ENCODE measurements at places on chromosomes 12 and 14.

DNA sequence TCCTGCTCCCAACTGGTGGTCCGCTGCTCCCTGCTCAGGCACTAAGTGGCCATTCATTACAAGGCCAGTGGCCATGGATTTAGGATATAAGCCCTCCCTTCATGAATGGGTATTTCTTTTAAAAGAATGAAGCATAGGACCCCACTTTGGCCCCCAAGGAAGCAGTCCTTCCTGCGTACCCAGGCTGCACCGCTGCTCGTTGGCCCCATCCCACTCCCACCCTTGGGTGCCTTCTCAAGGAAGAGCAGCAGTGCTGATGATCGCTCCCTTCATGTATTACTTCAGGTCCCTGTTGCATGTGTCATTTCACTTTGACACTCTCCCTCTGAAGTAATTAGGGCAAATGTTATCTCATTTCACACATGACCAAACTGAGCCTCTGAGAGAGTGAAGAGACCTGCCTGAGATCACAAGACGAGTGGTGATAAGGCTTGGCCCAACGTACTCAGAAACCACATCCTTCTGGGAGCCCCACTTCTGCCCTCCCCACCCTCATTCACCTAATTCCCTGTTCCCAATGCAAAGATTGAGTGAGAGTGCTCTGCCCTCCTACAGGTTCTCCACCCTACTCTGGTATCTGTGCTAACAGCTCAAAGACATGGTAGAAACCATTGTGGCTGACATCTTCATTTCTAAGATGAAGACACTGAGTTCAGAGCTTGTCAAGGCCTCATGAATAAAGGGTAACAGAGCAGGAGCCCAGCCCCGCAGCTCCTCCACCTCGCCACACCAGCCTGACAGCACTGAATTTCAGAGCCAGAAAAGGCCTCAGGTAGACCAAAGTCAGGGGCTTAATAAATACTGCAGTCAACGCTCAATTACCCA is 10.3 kb upstream of the KRT2 start:
- no peak for DNase-seq

- DNase-seq: no peak
Measured at GRCh38 chr14:91237219-91237618, 7.3 kb downstream of the GPR68 start.

- no peak for DNase-seq
Measured at GRCh38 chr14:75413013-75413412, 14.8 kb upstream of the JDP2 start.

GRCh38 chr12:22687361-22688076 is 62.5 kb downstream of the ETNK1 start:
- peak; percentile 90 for DNase-seq

DNA sequence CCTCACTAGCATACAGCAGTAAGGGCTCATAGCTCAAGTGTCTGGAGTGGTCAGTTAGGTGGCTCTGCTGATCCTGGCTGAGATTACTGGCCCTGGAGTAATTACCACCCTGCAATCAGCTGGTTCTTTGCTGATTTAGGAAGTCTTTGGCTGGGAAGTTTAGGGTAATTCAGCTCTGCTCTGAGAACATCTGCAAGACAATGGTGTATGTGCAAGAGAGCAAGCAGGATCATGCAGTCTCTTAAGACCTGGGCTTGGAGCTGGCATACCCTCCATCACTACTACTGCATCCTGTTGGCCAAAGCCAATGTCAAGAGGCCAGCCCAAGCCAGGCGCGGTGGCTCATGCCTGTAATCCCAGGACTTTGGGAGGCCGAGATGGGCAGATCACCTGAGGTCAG is 159.0 kb downstream of the NDUFA12 start:
- no peak for DNase-seq

DNA sequence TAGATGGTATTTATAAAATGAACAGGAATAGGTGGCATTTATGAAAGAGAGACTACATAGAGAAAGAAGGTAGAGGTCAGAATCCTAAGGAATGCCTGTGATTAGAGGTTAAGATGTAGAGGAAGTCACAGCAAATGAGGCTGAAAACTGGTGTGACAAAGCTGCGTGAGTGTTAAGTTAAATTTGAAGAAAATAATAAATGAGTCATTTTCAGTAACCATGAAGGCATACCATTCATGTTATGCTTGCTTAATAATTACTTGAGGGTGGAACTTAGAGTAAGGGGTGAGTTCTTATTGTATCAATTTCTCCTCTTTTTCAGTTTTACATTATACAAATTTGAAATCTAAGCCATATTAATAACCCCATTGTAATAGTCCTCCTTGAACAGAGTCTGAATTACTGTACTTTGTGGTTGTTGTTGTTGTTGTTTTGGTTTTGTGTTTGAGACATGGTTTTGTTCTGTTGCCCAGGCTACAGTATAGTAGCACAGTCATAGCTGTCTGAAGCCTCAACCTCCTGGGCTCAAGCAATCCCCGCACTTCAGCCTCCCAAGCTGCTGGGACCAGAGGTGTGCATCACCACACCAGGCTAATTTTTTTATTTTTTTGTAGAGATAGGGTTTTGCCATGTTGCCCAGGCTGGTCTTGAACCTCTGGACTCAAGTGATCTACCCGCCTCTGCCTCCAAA is 761.5 kb downstream of the GALC start:
- no peak for DNase-seq

- no peak for DNase-seq
Measured at GRCh38 chr14:69190191-69190590, 1.1 kb upstream of the EXD2 start.

DNA sequence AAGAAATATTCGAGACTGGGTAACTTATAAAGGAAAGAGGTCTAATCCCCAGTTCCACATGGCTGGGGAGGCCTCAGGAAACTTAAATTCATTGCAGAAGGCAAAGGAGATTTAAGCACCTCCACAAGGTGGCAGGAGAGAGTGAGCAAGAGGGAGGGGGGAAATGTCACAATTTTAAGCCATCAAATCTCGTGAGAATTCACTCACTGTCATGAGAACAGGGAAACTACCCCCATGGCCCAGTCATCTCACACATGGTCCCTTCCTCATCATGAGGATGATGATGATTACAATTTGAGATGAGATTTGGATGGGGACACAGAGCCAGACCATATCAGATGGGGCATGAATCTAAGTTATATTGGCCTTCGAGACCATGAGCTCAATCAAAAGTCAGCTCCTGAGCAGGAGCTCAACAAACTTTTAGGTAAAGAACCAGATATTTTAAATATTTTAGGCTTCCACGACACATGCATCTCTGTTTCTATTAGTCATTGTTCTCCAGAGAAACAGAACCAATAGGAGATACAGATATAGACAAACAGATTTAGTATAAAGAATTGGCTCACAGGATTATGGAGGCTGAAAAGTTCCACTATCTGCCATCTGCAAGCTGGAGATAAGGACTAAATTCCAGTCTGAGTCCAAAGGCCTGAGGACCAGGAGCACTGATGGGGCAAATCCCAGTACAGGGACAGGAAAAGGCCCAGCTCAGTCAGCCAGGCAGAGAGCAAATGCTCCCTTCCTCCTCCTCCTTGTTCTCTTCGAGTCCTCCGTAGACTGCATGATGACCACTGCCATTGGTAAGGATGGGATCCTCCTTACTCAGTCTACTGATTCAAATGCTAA is 24.9 kb downstream of the DGLUCY start:
- peak; percentile 64 for DNase-seq

GRCh38 chr14:22715186-22715812 is 51.2 kb upstream of the OXA1L start:
- no peak for DNase-seq

DNA sequence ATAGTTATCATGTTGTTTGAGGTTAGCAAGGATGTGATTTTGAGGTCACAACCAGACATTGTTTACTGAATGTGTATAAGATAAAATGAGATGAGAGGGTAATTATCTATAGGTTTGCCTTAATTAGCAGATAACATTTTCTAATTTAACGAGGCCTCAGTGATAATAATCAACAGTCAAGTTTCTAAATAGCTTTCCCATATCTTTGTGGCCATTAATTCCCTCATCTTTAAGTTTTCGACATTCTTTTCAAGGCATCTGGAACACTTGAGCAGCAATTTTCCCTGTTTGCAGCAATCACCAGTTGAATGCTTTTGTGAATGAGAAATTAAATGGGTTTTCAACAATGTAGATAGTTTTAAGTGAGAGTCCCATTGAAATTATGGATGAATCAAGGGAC is 304.1 kb downstream of the SYT1 start:
- DNase-seq: no peak

GRCh38 chr14:69460093-69460701 is 24.3 kb upstream of the PLEKHD1 start:
- peak; percentile 84 for DNase-seq

GRCh38 chr12:15796493-15797141 is 7.4 kb upstream of the EPS8 start:
- no peak for DNase-seq

DNA sequence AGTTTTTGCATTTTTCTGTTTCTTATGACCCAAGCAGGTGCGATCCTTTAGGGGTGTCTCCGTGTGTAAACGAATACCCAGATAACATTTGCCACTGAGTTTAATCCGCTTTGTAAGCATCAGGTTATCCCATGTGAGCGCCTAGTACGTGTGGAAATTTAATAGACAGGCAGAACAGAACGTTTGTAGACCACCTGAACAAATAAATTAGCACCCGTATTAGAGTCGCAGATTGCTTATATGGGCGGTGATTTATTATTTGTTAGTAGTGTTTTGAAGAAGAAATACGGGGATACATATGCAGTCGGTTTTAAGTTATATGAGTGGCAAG is 325 bp downstream of the C12orf60 start:
- DNase-seq: no peak

- no peak for DNase-seq
Measured at GRCh38 chr12:91667694-91668093, 478.0 kb downstream of the BTG1 start.

DNA sequence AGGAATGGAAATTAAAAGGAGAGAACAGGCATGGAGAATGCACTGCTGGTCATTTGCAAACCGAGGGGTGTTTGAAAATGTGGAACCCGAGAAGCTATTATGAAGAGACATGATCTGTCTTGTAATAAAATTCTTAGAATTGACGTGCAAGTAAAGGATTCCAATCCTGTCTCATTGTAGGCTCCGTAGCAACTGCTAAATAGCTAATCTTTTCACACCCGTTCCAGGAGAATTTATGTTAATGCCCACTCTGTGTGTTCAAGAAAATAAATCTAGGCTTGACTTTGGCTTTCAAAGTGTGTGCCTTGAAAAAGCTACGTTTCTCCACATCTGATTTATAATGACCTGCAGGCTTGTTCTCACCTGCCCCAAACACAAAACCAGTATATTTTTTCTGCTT is 380.9 kb downstream of the GLT1D1 start:
- DNase-seq: no peak

GRCh38 chr12:5567016-5567725 is 135.3 kb downstream of the NTF3 start:
- no peak for DNase-seq

GRCh38 chr12:1580526-1580925 is 13.9 kb downstream of the FBXL14 start:
- no peak for DNase-seq

DNA sequence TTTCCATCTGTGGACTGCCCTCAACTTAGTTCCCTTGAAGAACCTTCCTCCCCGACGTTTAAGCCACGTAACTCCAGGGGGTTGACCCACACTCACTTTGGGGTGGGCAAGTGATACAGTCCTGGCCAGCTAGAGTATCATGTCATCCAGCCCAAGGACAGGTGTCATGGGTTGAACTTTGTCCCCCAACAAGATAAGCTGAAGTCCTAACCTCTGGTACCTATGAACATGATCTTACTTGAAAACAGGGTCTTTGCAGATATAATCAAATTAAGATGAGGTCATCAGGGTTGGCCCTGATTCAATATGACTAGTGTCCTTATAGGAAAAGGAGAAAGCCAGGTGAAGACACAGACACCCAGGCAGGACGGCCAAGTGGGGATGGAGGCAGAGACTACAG is 68.6 kb downstream of the ITPK1 start:
- DNase-seq: no peak

DNA sequence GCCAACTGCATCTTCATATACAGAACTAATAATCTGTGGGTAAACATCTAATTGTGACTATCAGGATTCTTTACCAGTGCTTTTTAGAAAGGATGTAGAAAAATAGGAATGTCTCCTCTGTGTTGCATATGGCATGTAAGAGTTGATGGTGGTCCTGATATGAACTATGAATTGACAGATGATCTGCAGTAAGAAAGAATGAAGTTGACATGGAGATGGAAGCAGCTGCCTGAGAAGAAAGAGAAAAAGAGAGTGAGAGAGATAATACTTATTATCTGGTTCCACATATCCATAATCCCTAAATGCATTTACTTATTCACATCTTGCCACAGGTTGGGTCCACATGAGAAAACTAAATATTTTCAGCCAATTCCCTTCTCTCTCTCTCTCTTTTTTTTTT is 1022.9 kb downstream of the SLC6A15 start:
- DNase-seq: no peak

- DNase-seq: no peak
Measured at GRCh38 chr12:50953047-50953446, 703 bp downstream of the HIGD1C start.

DNA sequence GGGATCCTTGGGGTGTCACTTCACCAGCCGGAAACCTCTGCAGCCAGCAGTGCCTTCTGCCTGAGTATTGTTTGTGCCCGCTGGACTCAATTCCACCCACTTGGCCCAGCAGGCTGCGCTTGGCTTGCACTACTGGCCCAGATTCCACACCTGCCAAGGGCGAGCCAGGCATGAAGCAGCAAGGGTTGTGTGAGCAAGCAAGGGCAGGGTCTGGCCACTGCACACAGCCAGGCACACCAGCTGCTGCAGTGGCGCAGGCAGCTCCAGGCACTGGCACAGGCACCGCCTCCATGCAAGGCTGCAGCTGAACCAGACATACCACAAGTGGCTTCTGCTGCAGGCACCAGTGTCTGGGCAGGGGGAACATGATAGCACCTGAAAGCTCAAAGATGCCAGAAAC is 99.5 kb downstream of the NUAK1 start:
- DNase-seq: no peak

DNA sequence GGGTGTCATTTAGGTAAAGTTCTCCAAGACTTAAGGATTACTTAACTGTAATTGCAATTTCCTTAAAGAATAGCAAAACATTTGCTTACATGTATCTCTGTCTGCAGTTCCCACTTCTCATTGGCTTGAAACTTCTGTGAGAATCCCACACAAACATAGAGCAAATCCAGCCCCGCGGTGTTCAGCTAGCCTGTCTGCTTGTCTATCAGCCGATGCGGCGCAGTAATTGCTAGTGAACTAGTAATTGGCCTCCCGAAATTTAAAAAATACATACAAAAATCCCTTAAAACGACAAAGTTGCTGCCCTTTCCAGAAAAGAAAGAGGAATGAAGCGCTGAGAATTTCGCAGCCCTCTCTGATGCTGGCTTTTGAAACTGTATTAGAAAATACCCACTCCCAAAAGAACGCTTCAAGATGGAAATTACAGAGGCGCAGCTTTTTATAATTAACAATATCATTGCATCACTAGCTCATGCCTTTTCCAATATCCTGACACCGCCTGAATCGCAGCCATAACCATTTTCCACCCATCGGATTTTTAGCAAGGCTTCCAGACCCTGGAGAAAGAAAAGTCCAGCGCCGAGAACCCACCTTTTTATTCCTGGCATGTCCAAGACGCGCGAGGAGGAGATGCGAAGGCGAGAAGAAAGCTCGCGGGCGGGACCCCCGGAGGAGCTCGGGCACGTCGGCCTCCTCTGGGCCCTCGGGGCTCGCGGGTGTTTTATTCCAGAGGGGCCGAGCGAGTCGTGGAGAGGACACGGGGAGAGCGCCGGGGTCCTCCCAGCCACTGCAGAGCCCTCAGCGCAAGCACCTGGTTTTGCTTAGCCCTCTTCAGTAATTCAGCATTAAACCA is 646 bp downstream of the FBLN5 start:
- DNase-seq: no peak

- no peak for DNase-seq
Measured at GRCh38 chr12:94771741-94772140, 121.4 kb upstream of the TMCC3 start.
